ENCODE measurements at places on chromosomes 12 and 14.

GRCh38 chr12:45907955-45908354 lies 82.4 kb downstream of the SCAF11 start:
- DNase-seq, result no peak

DNA sequence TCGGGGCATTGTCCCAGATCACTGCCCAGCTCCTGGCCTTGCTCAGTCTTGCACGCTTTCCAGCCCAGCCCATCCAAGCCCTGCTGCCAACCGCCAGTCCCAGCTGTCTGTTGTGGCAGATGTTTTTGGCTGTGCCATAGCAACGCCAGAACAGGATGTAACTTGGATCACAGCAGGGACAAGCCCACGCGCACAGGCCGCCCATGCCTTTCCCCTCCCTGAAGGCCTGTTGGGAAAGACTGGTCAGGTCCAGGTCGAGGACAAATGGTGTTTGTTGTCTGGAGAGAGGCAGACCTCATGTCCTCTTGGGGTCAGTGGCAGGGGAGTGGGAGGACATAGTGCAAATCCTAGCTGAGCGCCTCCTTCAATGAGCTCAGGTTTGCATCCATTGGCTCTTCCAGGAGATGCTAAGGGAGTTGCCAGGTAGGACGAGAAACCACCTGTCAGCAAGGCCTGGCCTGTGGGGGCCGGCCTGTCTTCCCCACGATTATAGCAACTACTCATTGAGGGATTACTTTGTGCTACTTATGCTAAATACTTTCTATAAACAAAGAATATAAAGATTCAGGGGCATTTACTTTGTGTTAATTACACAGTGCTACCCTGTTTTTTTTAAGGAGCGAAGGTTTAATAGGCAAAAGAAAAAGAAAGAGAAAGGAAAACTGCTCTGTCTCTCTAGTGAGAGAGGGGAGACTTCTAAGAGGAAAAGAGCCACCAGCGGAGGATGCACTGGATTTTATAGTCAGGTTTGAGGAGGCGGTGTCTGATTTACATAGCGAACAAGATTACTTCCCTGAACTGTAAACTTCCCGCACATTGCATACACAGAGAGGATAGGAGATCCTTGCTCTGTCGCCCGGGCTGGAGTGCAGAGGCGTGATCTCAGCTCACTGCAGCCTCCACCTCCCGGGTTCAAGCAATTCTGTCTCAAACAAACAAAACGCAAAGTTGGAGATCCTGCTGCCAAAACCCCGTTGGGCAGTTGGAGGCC lies 42.8 kb upstream of the CORO1C start:
- DNase-seq, result no peak

GRCh38 chr14:92692822-92693226 lies 55.6 kb downstream of the LGMN start:
- no peak for DNase-seq

DNA sequence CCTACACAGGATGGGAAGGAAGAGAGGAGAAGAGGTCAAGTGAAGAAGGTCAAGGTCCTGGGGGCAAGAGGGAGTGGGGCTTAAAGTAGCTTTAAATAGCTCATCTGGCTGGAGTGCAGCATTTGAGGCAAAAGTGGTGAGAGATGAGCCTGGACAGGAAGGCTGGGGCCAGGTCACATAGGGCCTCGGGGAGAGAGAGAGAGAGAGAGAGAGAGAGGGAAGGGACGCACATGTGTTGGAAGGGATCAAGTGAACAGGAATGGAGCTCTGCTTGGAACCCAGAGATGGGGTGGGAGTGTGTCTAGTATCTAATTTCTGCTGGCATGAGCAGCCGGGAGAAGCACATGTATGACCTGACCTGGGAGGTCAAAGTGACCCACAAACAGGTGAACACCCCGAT lies 407.5 kb downstream of the MED13L start:
- no peak for DNase-seq

DNA sequence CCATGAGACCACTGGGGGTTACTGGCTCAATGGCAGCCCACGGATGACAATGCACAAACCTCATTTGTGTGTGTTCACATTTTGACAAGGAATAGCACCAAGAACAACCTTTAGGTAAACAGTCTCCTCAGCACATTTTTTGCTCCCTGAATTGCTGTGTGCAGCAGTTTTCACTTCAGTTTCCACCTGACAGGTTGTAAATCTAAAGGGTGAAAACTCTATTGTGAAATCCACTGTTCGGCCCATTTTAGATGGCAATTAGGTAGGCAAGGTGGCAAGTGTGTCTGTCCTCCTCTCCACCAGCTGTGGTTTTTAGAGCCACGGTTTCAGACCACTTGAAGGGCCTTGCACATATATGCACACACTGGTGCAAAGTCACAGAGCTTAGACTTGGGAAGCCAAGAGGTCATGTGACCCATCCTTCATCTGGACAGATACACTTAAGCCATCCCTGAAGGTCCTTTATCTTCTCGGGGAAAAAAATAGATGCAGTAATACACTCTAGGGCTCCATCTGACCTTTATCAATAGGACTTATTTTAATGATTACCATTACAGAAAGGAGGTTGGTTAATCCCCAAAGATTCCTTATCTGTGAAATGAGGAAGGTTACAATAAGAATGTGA lies 23.2 kb downstream of the HAL start:
- DNase-seq, result no peak

DNA sequence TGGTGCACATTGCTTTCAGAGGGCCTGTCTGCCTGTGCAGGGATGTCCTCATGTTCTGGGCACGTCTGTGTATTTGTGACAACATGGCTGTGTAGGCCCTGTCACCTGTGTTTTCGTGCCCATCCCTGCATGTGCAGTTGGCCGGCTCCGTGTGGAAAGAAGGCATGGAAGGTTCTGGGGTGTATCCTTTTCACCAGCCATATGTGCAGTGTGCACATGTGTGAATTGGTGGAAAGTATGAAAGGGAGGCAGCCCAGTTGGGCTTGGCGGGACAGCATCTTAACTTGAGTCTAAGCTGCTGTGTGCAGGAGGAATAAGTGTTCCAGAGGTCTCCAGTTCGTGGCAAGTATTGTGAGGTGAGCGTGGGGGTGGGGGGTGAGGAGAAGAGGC lies 669 bp downstream of the TSPAN11 start:
- no peak for DNase-seq

DNA sequence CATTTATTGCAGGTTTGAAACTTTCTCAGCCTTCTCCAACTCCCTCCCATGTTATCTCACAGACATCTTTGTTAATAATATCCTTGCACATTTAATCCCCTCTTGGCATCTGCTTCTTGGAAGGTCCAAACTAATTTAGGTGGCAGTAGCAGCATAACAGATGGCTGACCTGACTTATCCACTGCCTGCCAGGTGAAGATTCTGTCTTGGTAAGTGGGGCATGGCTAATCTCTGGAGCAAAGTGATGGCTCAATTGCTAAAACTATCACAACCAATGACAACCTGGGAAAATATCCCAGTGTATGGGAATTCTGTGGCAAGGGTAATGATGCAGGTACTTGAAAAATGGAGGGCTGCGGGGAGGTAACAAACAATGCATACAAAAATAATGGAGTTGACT lies 58.2 kb upstream of the ALG10B start:
- no peak for DNase-seq

DNA sequence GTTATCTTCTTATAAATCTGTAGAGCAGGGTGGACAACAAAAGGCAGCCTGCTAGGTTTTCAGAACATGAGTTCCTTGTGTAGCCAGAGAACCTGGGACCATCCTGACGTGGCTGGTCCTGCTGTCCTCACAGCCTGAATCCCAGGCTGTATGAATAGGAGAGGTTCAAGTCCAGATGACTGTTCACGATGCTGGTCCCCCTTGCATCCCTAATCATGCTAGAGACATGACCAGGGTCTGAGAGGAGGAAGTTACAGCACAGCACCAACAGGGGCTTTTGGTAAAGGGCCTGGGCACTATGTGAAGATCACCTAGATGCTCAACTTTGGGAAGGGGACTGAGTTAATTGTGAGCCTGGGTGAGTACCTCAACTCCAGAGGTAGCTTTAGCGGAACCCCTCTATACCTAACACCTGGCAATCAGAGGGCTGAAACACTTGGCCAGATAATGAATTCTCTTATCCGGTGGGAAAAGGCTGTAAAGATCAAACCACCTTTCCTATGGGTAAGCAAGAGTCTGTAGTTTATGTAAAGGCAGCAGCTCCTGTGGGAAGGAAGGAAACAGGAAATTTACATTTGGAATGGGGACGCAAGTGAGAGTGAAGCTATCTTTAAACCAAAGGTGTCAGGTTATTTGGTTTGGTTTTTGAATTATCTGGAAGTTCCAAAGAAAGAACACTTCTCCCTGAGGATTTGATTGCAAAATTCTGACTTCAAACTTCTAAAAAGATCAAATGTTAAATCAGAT lies 112.8 kb downstream of the DAD1 start:
- DNase-seq, result no peak

GRCh38 chr12:91361864-91362263 lies 179.2 kb upstream of the DCN start:
- no peak for DNase-seq

- no peak for DNase-seq
These were observed 26.6 kb upstream of the APPL2 start for GRCh38 chr12:105262461-105263184.

DNA sequence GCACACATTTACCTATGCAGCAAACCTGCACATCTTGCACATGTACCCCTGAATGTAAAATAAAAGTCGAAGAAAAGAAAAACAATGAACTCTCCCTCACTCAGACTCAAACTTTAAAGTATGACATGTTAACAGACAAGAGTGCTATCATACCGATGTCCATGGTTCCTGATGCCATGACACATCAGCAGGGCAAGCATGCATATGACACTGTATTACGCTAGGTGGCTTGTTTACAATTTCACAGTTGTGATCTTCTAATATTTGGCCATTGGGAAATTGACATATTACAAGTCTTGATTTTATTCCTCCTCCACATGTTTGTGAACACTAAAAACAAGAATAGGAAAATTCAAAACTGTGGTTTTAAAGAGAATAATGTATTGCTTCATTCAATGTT lies 126.6 kb downstream of the ADAMTS20 start:
- DNase-seq, result no peak

- no peak for DNase-seq
These were observed 188.1 kb downstream of the SLC5A8 start for GRCh38 chr12:101021911-101022388.

- DNase-seq, result no peak
These were observed 3.3 kb upstream of the BHLHE41 start for GRCh38 chr12:26128168-26128567.

DNA sequence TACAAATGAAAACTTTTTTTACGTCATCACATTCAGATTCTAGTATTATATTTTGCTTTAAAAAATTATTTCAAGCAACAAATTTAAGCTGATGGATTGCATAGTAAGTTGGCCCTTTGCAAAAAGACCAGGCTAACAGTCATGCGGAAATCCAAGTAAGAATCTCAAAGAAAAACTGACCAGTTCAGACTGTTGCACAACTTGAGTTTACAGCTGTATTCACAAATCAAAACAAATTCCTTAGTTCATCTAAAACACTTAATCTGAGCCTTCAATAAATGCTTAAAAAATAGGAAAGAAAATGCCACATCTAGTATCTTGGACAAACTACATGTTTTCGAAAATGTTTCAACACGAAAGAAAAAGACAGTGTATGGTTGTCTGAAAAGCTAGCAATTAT lies 847 bp downstream of the CCDC59 start:
- no peak for DNase-seq

DNA sequence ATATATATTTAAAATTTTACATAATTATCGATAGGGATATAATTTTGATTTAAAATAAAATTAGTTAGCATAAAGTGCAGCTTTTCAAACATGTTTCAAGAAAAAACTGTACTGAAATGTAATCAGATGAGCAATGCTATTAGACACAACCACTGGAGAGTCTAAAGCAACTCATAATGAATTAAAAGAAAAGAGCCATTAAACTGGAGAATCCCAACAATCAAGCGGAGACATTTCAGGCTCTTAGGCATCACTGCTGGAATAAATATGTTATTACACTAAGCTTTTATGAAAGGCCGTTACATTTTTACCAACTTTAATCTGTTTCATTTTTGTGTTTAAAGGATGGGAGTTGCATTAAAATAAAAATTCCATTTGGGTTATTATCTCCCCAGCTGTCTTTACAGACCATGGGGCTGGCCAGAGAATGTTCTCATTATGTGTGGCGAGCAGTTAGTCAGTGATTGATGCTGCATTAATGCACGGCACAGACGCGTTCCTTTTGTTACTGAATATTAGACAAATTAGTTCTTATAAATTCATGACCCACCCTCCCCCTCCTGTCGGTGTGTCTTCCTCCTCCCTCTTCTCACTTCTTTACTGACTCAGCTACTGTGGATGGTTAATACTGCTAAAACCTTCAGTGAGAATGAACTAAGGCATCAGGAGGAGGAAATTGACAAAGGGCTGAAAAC lies 156.8 kb downstream of the PDZRN4 start:
- no peak for DNase-seq

- DNase-seq, result no peak
These were observed 72.7 kb downstream of the DYRK2 start for GRCh38 chr12:67721248-67721647.

DNA sequence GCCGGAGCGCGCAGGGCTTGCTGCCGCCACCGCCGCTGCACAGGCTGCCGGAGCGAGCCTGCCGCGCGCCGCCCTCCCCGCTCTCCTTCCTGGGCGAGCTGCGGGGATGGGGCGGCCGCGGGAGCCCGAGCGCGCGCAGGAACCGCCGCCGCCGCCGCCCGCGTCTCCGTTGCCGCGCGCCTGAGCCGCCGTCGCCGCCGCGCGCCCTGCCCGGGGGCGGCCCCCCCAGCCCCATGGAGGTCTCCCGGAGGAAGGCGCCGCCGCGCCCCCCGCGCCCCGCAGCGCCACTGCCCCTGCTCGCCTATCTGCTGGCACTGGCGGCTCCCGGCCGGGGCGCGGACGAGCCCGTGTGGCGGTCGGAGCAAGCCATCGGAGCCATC lies 352 bp downstream of the PLXNC1 start:
- no peak for DNase-seq

- no peak for DNase-seq
These were observed 206.4 kb upstream of the GRIP1 start for GRCh38 chr12:66885115-66885875.

GRCh38 chr12:12502815-12503151 lies 59.9 kb downstream of the DUSP16 start:
- no peak for DNase-seq

- peak; percentile 52 for DNase-seq
These were observed at the start of gene SGPP1 for GRCh38 chr14:63727736-63728728. Gene SGPP1, minus strand, starts transcription at chr14:63728065. Its CDS starts 121 bp downstream, at chr14:63727944.
